Muscle of leg (tissue), 16 donors: ENCODE measurements at places on chromosomes 7 and 10. TPM values are rescaled to one million over a fixed set of nuclear protein-coding genes. Genes with fewer than 3 reads are reported as not detected.

- no peak for DNase-seq
Observed at GRCh38 chr10:67659497-67659896, 36.5 kb downstream of the CTNNA3 start.

DNA sequence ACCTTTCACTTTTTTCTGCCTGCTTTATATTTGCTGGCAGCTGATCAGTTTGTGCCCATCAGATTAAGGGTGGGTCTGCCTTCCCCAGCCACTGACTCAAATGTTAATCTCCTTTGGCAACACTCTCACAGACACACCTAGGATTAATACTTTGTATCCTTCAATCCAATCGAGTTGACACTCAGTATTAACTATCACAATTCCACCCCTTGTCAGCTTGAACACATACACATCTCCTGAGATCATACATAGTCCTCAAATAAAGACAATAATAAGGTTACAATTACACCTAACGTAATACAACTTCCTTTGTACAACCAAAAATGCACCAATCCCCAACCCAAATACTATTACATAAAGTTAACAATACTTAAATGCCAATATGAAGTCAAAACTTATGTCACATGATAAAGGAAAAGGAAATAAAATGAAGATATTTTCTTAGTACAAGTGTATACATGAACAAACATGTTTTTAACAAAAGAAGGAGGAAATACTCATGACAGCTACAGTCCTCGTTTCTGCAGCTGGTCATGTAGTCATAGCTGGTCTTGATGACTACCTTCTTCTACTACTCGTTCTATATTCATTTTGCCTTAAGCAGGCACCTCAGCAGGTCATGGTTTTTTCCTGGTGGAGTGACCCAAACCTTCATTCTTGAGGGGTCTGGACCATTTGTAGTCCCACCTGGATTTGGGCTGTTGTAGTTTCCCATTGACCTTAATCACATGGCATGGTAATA, 96.7 kb upstream of the CABCOCO1 start:
- no peak for DNase-seq

DNA sequence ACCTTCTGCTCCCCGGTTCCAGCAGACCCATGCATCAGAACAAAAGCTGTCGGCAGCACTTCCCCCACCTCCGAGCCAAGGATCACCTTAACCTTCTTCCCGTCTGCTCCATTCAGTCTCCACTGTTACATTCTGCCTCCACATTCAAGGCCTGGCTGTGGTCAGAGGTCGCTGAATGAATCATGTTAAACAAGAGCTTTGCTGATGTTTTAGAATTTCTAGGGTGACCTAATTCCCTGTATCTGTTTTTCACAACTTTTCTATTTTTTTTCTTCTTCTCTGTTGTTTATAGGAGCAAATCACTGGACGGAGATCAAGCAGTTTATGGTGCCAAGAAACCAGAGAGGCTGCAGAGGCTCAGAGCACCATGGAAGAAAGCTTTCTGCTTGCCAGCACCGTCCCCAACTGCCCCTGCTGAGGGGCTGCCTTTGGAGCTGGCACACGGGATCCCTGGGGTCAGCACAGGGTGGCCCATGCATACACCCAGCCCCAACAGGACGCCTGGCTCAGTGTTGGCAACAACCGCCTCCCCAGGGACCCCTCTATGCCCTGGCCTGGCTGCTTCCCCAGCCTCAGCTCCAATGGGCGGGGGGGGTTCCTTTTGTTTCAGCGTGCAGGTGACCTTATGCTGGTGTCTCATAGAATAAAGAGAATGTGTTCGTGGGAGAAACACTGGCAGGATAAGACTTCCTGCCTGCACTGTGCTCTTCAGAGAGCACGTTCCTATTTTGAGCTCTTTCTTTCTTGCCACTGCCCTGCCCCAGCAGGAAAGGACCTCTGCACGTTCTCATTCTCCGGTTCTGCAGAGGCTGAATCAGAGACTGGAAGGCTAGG, 182.7 kb upstream of the LYZL2 start:
- peak; percentile 86 for DNase-seq

DNA sequence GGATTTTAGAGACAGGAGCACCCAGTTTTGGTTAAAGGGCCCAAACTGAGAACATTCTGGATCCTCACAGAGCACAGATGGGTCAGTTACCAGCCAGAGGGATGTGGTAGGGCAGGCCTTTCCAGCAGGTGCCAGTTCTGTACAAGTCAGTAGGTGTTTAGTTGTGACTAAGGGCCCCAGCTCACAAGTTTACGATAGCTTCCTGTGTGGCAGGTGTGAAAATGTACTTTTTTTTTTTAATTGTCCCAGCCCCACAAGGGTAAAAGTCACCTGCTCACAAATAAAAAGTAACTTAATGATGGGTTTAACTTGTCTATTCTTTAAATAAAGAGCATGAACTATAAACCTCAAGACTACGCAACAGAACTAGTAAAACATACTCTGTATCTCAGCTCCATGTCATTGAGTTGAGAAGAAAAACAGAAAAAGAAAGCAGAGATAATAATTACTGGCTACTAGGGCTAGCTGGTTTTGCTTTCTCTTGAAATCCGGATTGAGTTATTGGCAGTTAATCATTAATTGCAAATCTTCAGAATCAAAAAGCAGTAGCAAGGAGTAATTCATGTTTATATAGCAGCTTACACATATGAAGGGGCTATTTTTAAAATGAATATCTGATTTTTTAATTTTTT, 15.4 kb downstream of the NFE2L3 start:
- DNase-seq: no peak

DNA sequence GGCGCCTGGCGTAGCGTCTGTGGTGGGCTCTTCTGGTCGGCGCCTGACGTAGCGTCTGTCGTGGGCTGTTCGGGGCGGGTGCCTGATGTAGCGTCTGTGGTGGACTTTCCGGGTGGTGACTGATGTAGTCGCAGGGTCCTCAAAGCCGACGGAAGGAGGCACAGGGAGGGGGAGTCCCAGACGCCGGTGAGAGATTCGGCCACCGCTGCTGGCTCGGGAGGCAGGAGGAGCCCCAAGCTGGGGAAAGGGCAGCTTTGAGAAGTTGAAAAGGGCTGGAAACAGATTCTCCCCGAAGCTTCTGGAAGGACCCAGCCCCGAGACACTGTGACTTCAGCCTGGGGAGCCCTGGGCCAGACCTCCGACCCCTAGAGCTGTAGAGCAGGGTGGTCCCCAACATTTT, 105.7 kb downstream of the DNAJB6 start:
- no peak for DNase-seq

DNA sequence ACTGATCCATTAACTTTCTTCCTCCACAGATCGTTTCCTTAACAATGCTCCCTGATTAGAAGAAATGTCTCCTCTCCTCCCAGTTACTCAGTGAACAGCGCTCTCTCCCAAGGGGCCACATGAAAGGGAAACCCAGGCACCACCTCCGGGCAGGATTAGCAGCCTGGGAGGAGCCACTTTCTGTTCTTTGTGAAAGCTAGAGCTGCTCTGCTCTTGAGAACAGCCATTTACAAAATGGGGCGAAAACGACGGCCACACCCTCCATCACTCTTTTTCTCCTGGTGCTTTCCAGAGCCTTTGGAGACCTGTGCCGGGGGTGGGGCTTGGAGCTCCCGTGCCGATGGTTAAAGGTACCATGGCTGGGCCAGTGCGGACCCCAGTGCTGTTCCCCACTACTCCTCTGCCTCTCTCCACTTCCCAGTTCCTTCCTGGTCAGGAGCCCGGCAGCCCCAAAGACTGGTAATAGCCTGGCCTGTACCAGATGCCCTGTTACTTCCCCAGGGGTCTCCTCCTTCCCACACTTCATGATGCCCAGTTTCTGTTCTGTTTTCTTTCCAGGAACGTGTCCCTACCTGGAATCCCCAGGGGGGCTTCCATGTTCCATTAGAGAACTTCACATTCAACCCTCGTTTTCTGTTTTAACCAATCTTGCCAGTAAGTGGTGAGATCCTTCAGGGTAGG, 402.9 kb upstream of the GALNT17 start:
- DNase-seq: no peak

GRCh38 chr10:48595539-48595932, 9.3 kb downstream of the ARHGAP22 start:
- DNase-seq: no peak

DNA sequence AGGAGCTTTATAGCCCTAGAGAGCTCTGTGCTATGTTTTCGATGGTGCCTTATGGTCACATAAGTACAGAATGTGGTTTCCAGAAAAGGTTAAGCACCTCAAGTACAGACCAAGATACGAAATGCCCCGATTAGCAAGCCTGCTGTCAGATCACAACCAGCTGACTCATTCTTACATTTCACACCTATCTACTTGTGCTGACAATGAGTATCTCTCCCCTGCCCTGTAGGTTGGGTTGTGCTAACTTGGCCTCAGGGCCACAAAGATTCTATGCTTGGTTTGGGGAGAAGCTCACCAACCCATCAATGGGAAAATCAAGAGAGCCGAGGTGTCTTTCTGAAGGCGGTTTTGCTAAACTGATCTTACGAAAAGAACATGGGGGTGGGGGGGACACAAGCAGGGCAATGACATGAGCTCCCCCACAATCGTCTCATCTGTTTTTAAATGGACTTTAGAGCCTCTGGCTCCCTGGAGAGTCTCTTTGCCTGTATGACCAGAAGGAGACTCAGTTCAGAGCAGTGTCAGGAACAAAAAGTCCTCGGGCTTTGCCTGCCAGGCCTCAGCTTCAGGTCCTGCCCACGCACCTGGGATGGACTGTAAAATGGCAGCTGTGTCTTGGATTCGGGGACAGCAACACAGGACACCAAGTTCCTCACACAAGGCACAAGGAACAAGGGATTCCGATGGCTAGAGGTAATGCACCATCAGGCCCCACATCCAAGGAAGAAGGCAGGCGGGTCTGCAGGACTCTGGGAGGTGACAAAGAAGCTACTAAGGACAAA, 55.1 kb downstream of the FAM53B start:
- DNase-seq: no peak

GRCh38 chr7:94344826-94345225, 49.9 kb upstream of the COL1A2 start:
- DNase-seq: no peak

DNA sequence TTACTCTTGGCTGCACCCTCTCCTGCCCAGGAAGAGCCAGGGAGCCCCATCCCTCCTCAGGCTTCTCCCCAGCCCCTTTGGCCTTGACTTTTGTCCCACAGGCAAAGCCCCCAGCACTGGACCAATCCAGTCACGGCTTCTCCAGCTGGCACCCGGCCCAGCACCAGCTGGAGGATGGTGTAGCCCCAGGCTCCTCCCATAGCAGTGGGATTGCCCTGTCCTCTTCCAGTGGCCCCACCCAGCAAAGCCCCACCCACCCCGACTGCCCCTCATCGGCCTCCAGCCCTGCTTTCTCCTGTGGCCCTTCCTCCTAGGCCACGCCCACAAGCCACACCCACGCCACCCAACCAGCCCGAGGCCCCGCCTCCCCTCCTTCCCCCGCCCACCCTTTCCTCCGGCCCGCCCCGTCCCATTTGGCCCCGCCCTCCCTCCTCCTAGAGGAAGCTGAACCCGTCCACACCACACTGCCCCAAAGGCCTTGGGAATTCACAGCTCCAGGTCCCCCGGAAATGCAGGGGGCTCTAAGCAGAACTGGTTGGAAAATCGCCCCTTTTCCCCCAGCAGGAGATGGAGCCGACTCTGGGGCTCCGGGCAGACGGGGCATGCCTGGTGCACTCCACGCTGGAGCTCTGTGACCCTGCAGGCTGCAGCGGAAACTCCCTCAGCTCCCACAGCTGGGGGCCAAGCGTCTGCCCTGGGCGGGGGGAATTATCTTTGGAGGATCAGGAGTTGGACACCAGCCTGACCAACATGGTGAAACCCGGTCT, 25.2 kb downstream of the GET4 start:
- peak; percentile 76 for DNase-seq

- DNase-seq: peak; percentile 72
Observed at GRCh38 chr10:104331208-104331838, 6.9 kb downstream of the ITPRIP start.

DNA sequence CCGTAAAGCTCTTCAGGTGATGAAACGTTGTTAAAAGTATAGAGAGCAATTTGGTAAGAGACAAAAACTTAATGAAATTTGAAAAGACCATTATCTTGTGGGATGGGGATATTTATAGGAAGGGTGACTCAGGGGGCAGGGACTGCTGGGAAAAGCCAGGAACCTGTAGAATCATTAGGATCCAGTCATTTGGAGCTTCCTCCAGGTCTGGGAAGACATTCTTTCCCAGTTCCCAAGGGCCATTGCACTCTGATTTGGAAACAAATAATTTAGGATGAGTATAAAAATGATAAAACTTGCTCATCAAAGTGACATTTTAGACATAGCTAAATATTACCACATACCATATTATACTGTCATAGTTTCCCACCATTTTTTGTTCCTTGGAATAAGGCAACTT, 143.9 kb downstream of the PFKFB3 start:
- no peak for DNase-seq

DNA sequence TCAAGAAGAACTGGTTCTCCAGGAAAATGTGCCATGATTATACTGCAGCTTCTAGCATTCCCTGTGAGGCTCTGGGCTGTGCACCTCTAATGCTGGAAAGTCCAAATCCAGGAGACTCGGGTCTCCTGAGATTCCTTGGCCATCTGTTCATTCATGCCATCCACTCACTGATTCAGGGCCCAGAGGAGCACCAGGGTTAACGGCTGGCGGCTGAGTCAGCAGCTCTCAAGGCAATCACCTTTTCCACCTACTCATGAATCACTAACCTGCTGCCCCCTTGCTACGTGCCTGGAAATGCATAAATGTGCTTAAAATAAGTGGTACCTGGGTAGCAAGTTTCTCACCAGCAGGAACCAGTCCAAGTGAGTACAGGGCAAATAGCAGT, 132.7 kb downstream of the KCNMA1 start:
- no peak for DNase-seq

GRCh38 chr10:58818900-58819299, 306.2 kb downstream of the BICC1 start:
- DNase-seq: peak; percentile 93

- peak; percentile 28 for DNase-seq
Observed at GRCh38 chr7:143362131-143363015, at the start of gene FAM131B. Gene FAM131B (minus strand): TSS chr7:143362713. CDS start chr7:143362603, 110 bp downstream.

DNA sequence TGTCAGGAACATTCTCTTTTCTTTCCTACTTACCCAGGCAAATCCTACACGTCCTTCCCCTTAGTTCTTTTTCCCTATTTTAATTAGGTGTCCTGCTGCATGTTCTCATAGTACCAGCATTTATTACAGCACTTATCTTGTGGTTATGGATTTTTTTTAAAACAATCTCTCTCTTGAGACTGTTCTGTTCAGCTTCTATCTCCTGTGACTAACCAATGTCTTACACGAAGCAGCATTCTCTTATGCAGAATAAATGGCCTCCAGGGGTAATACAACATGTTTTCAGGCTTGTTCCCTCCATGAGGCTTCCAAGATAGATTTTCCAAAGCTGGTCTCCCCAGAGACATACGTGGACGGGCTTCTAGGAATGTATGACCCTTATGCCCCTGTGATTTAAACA, 1096.1 kb upstream of the CELF2 start:
- peak; percentile 27 for DNase-seq

CAMK2B gene
- 5.9 TPM for total RNA-seq

SRRT gene
- total RNA-seq: 49.8 TPM

UCN3 gene
- not detected for total RNA-seq
